Stimulated activated CD4-positive, alpha-beta T cell treated with anti-CD3 and anti-CD28 coated beads, Interleukin-12 subunit alpha, Interleukin-12 subunit beta, amount 100 ng/mL, for 24 hours (primary cell): ENCODE measurements at places on chromosomes 4 and X.

DNA sequence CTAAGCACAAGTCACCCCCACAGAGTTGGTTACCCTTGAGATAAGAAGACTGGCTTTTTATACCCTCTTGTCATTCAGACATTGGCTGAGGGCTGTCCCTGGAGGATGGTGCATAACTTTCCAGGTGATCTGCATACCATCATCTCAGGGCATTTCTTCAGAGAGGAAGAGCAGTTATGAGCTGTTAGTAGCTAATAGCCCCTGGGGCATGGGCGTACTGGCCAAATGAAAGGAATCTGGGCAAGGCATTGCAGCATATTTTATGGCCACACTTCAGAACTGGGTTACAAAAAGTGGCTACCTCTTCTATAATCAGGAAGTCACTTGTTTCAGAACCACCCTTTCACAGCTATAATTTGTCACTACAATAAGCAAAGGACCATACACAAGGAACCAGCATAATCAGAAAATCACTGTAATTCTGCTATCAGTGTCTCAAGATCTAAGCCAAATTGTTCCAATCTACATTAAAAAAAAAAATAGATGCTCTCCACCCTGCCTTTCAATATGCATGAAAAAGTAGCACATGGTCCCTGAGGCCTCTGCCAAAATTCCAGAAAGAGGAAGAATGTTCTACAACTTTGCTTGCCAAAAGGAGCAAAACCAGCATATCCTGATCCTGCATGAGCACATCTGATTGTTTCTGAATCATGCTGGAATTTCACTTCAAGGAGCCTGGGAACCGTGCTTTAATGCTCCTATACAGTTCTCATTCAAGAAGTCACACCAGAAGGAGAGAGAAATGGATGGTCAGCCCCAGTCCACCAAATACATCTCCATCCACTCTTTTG, 92.0 kb downstream of the TMEM144 start:
- no peak for DNase-seq

GRCh38 chr4:123528501-123529277, 132.1 kb downstream of the SPRY1 start:
- DNase-seq: no peak

GRCh38 chr4:76624241-76624681, 189.2 kb downstream of the SHROOM3 start:
- no peak for DNase-seq

DNA sequence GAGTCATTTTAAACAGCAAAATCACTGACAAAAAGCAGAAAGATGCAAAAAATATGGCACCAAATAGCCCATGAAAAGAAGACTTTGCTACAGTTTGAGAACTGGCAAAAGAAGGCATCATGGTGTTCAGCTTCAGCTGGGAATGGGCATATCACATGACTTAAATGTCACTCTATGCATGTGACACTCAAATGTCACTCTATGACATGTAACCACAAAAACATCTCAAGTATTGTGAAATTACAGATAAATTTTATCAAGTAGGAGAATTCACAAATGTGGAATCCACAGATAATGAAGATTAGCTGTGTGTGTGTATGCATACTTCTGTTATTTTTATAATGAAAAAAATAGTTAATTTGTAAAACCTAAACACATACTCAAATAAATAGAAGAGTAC, 81.9 kb downstream of the ATP10D start:
- no peak for DNase-seq
